ENCODE measurements at places on chromosomes 3 and 15. TPM values are rescaled to one million over a fixed set of nuclear protein-coding genes. Genes with fewer than 3 reads are reported as not detected.

TRIM42 gene
- total RNA-seq, result not detected

SHF gene
- total RNA-seq, result 72.0 TPM

PDZRN3 gene
- total RNA-seq, result 96.4 TPM

MEX3B gene
- 82.0 TPM for total RNA-seq

CPA3 gene
- total RNA-seq, result not detected

SHQ1 gene
- 13.5 TPM for total RNA-seq

ANKUB1 gene
- 0.63 TPM for total RNA-seq

SUCNR1 gene
- 0.31 TPM for total RNA-seq

KBTBD13 gene
- not detected for total RNA-seq

ISLR gene
- total RNA-seq, result 1.6 TPM

ZPLD1 gene
- not detected for total RNA-seq

CDHR4 gene
- not detected for total RNA-seq

KLHL6 gene
- 0.63 TPM for total RNA-seq

DNAH12 gene
- total RNA-seq, result 1.6 TPM

Data from parietal lobe (tissue), 2 donors.